ENCODE measurements at places on chromosomes 12 and 14.

GRCh38 chr12:90695415-90695814, 259.6 kb downstream of the CCER1 start:
- DNase-seq, result no peak

DNA sequence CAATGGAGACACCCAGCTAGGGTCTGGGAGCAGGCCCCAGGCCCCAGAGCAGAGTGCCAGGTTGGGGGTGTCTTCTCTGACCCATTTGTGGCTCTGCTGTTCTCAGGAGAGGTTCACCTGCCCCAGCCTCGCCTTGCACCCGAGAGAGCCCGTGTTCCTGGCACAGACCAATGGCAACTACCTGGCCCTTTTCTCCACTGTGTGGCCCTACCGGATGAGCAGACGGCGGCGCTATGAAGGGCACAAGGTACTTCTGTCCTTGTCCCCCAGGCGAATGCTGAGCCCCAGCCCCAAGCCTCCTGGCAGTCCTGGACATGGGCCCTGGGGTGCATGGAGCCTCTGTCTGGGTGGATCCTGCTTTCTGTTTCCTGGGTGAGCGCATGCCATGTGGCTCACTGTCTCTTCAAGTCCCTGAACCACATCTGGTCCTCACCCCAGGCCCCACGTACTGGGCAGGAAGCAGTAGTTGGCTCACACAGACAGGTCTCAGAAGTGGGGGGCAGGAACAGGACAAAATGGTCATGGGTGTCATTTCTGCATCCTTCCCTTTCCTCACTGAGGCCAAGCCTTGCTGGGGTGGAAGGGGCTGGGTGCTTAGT, 58.2 kb downstream of the BEGAIN start:
- no peak for DNase-seq

- DNase-seq, result no peak
Measured at GRCh38 chr14:93220509-93220908, 13.5 kb downstream of the UBR7 start.

- DNase-seq, result no peak
Measured at GRCh38 chr12:4141348-4142270, 132.0 kb upstream of the CCND2 start.

DNA sequence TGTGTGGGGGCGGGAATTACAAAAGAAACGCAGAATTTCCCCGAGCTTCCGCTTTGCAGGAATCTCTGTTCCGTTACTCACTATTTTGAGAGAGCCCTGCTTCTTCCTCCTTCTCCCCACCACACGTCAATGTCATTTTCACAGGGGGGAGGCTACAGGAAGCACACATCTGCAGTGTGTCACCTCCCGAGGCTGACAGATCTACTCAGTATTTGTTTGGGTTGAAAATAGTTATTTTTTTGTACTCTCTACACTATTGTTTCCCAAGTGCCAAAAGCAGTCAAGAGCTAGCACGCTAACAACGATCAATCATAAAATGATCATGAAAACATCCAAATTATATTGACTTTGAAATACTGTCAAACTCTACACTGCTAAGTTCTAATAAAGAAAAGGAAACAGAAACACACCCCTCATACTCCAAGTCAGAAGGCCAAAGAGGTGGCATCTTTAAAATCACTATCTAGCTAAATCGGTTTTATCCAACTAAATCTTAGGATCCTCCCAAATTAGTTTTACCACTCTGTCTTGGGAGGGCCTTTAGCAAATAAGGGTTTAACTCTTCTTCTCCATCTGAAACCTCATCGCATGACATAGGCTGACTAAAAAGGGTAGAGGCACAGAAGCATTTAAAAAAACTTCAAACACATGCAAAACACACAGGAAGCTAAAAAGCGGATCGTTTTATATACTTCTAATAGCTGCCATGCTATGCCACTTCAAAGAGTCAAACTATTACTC, 51.8 kb downstream of the FOXN3 start:
- peak; percentile 89 for DNase-seq

GRCh38 chr14:50233951-50234250, 2.5 kb upstream of the SOS2 start:
- no peak for DNase-seq

DNA sequence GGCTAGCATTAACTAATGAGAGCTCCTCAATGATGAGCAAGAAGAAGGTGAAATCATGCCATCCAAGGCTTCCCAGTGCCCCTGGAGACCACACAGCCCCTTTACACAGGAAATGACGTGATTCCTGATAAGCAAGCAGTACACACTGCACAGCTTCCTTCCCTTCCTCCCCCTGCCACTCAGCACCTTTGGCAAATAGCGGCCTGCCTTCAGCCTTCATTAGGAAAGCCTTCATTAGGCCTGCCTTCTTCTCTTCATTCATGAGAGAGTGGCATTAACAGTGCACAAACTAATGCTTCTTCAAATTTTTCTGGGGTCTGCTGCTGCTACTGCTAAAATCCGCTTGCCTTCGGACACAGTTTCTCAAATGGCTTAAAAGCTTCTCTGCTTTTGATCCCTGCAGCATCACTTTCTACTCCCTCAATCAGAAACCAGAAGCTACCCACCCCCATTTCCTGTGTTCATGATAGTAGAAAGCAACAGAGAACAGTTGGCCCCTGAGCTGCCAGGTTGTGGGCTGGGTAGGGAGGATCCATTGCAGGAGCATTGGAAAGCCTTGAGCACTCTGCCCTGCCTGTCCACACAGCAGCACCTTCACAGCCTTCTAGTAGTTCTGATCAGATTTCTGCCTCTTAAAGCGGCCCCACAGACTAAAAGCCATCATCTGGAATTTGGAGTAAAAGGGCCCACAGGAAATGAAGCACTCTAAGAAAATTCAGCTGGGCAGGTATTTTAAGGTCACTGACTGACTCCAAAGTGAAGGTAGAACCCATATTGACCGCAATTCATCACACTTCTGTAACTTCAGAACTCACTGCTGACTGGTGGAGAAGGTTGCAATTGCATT, 103.8 kb upstream of the ETV6 start:
- DNase-seq, result peak; percentile 87

DNA sequence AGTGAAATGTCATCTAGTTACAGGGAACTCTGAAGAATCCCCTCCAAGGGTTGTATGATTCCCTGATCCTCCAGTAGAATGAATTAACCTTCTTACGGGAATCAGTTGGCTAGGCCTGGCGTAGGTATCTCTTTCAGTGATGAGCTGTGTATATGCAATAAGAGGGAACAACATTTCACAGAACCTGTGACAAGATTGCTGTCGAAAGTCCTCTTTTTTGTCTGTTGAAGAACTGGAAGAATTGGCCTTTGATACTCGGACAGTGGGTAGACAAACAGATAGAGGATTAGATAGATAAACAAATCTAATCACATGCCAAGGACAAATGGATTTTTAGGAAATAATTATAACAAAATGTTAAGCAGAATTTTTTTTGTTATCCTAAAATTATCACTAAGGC, 184.6 kb downstream of the MDGA2 start:
- DNase-seq, result no peak

GRCh38 chr12:124809878-124810277, 53.8 kb downstream of the SCARB1 start:
- no peak for DNase-seq

DNA sequence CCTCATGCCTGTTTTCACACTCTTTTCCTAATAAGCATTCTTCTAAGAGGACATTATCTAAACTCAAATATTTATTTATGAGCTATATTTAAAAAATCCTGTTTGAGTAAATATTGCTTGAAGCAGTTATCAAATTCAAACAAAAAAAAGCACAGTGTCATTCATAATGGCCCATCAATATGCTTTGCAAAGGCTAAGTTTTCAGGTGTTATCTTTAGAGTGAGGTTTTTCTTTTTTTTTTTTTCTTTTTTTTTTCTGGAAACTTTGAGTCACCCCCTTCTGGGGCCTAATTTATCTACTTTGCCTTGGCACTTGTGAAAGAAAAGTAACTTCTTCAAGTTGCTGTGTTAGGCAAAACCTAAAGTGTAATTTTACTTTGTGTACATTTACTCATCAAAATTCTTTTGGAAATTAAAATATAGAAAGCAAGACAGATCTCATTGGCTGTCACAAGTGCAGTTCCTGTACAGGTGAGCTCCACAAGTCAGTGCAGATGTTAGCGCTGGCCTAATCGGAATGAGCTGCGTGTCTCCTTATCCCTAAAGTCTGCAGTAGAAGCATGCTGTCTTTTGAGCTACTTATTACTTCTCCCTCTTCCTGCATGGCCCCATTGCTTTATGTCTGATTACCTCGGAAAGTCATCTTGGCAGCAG, 53.3 kb downstream of the GLT1D1 start:
- DNase-seq, result no peak

- DNase-seq, result no peak
Measured at GRCh38 chr14:90450667-90451066, 53.8 kb downstream of the CALM1 start.

DNA sequence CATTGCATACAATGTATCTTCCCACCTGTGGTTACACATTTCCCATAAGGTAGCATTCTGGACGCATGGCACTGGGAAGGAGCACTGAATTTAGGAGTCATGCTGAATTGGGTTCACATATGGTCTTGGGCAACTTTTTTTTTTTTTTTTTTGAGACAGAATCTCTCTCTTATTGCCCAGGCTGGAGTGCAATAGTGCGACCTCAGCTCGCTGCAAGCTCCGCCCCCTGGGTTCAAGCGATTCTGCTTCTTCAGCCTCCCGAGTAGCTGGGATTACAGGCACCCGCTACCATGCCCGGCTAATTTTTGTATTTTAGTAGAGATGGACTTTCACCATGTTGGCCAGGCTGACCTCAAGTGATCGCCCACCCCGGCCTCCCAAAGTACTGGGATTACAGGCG, 13.3 kb downstream of the DIP2B start:
- no peak for DNase-seq

DNA sequence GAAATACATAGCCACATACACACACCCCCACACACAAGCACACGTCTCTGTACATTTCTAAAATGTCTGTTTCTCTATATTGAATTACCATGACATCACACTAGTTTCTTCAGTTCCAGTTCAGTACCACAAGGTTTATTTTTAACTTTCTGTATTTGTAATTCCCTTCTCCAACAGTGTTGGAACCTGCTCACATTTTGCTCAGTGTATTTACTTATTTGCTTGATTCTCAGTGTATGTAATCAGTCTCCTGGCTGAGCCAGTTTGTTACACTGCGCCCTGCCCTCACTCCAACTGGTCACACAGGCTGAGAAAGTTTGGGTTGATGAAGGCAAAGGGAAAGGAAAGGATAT, 67.1 kb downstream of the MON2 start:
- DNase-seq, result no peak

GRCh38 chr12:49609059-49609874, 3.8 kb upstream of the FAM186B start:
- DNase-seq, result no peak

- no peak for DNase-seq
Measured at GRCh38 chr14:38134416-38135030, 73.2 kb upstream of the SSTR1 start.

DNA sequence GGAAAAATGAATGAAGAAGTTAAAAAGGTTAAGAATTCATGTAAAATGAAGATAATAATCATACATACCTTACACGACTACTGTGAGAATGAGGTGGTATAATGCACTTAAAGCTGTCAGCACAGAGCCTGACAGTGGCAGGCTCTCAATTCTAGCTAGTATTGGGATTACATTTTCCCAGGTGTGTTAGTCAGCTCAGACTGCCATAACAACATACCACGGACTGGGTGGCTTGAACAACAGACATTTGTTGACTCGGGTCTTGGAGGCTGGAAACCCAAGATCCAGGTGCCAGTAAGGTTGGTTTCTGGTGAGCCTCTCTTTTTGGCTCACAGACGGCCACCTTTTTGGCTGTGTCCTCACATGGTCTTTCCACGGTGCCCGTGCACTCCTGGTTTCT, 167.8 kb downstream of the CHST11 start:
- no peak for DNase-seq

GRCh38 chr12:3341594-3341993, 149.4 kb upstream of the PRMT8 start:
- DNase-seq, result no peak

DNA sequence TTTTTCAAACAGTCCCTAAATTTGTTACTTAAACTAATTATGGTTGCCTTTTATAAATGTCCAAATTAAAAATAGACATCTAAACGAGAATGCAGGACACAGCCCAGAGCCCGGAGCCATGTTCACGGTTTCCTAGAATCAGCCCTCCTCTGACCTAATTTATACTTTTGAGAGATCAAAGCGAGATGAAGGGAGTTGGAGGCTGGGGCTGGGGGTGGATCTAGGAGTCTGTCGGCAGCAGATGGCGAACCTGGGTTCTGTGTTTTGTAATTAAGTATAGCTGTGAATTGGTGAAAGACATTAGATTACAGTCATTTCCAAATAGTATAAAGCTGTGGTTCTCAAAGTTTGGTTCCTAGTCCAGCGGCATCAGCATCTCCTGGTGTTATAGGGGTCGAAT, 210.1 kb downstream of the SLC41A2 start:
- no peak for DNase-seq

GRCh38 chr14:95786566-95786965, 72.6 kb upstream of the TCL1A start:
- DNase-seq, result no peak

DNA sequence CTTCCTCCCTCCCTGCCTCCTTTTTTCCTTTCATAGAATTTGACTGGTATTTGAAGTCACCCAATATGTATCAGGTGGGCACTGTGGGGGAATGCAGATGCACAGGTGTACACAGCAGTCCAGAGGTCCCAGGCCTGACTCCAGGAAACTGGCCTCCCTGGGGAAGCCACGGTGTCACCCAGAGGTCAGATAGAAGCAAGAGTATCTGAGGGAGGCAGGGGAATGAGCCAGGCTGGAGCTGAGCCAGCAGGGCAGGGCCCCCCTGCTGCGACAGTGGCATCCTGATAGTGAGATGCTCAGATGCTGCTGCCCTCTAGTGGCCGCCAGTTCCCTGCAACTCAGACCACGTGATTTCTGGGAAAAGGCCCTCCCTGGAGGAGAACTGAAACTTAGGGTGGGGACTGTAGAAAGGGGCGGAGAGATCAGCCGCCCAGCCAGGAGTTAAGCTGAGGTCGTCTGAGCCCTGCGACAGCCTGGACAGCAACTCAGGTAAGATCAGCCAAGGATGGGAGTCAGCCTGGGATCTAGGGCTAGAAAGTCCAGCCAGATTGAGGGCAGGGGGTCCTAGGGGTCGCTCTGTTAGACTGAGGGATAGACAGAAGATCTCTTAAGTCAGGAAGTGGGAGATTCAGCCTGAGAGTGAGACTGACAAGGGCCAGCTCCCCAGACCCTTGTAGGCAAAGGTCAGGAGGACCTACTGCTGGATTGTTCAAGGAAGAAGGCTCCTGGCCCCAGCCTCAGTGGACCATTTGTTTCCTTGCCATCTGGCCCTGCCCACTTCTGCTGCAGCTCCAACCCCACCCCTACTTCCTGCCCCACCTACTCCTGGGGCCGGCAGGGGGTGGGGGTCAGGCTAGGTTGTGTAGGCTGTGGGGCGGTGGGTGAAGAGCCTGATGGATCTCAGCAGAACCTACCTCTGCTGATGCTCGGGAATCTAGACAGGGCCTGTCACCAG, at the start of gene IRF9:
IRF9 (plus strand) TSS at position 416 of the 955 bp plus-strand sequence. CDS start 880 bp downstream, outside the sequence.
- DNase-seq, result peak; percentile 96

- DNase-seq, result peak; percentile 78
Measured at GRCh38 chr12:52081263-52081733, 1.8 kb downstream of the SMIM41 start.

GRCh38 chr14:105096206-105096875, 31.1 kb upstream of the GPR132 start:
- DNase-seq, result no peak
